ENCODE measurements at places on chromosomes 5 and 9.

- no peak for DNase-seq
Measured at GRCh38 chr9:116861321-116861720, 174.2 kb downstream of the TRIM32 start.

GRCh38 chr9:2494562-2494961, 127.0 kb upstream of the VLDLR start:
- no peak for DNase-seq

DNA sequence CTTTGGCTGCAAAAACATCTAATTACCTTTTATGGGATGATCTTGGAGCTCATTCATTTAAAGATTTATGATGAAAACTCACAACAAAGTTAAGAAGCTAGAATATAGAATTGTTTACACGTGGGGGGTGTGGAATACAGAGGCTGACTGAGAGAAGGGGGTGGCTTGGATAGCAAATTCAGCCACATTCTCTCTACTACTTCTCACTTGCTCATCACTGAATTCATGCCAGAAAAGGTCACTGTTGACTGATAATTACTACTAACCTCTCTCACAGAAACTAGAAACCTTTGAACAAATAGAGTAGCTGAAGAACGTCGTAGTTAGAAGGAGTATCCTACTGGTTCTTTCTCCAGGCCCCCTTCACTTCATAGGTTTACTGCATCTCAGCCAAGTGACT, 808.2 kb downstream of the BRINP1 start:
- no peak for DNase-seq

DNA sequence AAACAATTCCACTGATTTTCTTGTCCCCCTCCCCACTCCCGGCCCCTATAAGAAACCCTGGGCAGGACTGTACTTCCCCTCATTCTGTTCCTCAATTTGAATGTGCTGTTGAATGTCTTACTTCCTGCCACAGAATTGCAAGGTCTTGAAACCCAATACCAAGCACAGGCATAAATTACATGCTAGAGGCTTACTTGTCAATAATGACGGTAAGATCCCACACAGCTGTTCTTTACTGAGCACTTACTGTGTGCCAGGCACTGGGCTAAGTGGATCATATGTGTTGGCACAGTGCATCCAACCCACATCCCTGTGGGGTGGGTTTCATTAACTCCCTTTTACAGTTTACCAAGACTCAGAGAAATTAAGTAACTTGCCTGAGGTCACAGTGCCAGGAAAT, 63.4 kb downstream of the MVB12B start:
- DNase-seq = no peak

GRCh38 chr5:103247118-103247517, 11.4 kb upstream of the MACIR start:
- DNase-seq = no peak

- no peak for DNase-seq
Measured at GRCh38 chr9:93466416-93467061, 13.2 kb upstream of the FAM120AOS start.

GRCh38 chr9:34426347-34427074, 31.9 kb downstream of the FAM219A start:
- DNase-seq = no peak

DNA sequence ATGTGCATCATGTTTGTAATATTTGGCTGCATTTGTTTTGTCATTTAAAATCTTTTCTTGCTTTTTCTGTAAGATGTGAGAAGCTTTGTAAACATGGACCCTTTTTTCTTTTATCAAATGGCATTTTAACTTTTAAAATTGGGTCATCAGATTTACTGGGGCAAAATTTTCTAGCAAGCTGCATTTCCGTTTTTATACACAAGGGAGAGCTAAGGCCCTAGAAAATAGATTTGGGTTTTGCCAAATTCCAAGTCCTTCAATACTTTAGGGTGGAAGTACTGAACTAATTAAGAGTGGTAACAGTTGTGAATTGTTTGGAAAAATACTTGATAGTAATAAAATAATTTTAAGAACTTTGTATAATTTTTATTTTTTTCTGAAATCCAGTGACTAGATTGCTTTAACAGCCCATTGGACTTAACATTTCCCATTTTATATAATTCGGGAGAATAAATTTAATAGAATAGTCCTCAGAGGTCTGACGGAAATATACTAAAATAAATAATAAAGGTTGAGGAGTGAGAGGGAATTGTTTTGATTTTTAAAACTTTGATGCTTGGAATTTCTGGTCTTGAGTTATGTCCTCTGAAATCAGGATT, 117.4 kb downstream of the SMARCA2 start:
- DNase-seq = no peak

- no peak for DNase-seq
Measured at GRCh38 chr5:67462147-67462546, 265.5 kb upstream of the CD180 start.

DNA sequence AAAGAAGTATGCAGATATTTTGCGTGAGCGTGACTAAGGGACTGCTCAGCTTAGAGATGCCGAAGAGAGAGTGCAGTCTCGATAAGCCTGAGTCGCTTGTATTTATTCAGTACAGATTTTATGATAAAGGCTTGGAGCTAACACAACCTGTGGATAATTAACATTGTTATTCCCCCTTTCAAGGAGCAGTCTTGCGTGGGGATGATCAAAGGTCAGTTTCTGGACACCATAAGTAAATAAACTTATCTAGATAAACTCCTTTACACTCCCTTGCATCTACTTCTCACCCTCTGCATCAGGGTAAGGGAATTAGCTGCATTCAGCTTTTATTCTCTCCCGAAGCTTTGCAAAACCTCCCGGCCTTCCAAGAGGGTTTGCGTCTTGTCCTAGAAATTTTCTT, 357.8 kb upstream of the ST8SIA4 start:
- no peak for DNase-seq

GRCh38 chr9:228929-229695, 14.4 kb downstream of the DOCK8 start:
- DNase-seq = no peak

DNA sequence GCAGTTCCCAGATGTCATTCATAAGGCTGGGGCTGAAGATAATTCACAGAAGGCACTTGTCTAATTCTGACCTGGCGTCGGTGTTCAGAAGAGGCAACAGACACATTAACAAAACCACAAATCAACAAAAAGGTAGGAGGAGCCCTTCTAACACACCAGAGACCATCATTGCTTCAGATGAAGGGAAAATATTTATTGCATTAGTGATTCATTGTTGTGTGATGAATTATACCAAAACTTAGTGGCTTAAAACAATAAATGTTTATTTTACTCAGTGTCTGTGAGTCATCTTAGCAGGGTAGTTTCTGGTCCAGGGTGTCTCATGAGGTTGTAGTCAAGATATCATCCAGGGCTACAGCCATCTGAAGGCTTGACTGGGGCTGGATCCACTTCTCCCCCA, 91.3 kb upstream of the KIF2A start:
- no peak for DNase-seq
